Neural crest cell (in vitro differentiated cells): ENCODE measurements at places on chromosomes 5 and 9.

DNA sequence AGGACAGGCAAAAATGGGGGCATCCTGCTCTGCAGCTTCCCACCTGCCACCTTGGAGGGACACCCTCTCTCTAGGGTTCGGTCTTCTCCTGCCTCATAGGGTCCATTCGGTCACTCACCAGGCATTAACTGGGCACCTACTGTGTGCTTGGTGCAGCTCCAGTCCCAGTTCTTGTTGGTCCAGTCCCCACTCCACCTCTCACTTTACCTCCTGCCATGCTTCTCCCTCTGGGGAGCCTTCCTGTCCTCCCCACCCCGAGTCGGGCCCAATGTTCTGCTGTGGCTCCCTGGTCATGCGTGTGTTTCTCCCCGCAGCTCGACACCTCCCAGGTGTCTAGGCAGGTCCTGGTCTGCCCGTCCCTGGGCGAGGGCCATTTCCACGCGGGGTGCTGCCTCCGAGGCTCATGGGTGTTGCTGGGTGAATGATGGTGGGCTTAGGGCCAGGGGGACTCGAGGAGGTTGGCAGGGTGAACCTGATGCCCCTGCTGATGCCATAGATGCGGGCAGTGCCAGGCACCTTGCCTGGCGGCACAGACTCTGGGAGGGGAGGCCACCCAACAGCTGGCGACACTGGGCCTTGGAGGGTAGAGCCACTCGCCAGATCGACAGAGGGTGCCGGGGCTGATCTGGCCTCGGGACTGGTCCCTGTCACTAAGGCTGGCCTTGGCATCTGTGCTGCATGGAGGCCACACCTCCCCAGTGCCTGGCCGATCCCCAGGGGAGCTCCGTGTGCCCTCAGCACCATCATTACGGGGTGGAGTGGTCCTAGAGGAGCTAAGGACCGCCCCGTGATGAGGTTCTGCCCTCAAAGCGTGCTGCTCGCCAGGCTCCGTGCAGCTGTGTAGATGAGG lies 66.0 kb upstream of the RNU6ATAC start:
- no peak for DNase-seq
- no peak overlapping the region for H3K27ac ChIP-seq

GRCh38 chr5:61277190-61277589 lies 54.9 kb upstream of the ZSWIM6 start:
- no peak overlapping the region for H3K4me3 ChIP-seq
- peaks cover 20% of the 10 kb centered on the region for H3K4me1 ChIP-seq
- peak overlapping the region; percentile 39 for H3K27ac ChIP-seq

- H3K27ac ChIP-seq, result no peak overlapping the region
- no peaks in the 10 kb centered on the region for H3K27me3 ChIP-seq
- H3K4me3 ChIP-seq, result no peak overlapping the region
- no peak for DNase-seq
- peaks cover 11% of the 10 kb centered on the region for H3K36me3 ChIP-seq
These were observed 87.4 kb upstream of the GNA14 start for GRCh38 chr9:77735494-77735893.

GRCh38 chr9:93267091-93267541 lies 83.2 kb downstream of the WNK2 start:
- H3K27me3 ChIP-seq, result no peaks in the 10 kb centered on the region
- no peaks in the 10 kb centered on the region for H3K4me1 ChIP-seq
- no peak overlapping the region for H3K27ac ChIP-seq
- H3K4me3 ChIP-seq, result no peak overlapping the region
- DNase-seq, result no peak
- H3K36me3 ChIP-seq, result peaks cover 19% of the 10 kb centered on the region

GRCh38 chr9:115209601-115210306 lies 91.8 kb upstream of the TNC start:
- no peak overlapping the region for H3K27ac ChIP-seq
- peaks cover 4% of the 10 kb centered on the region for H3K27me3 ChIP-seq
- no peak overlapping the region for H3K4me3 ChIP-seq
- DNase-seq, result no peak

- DNase-seq, result no peak
- H3K27me3 ChIP-seq, result no peaks in the 10 kb centered on the region
- H3K4me3 ChIP-seq, result no peak overlapping the region
- no peak overlapping the region for H3K27ac ChIP-seq
These were observed 191.4 kb downstream of the FRMD3 start for GRCh38 chr9:83346655-83347420.

- no peaks in the 10 kb centered on the region for H3K36me3 ChIP-seq
- DNase-seq, result no peak
- no peaks in the 10 kb centered on the region for H3K27me3 ChIP-seq
- H3K4me3 ChIP-seq, result no peak overlapping the region
These were observed 94.9 kb upstream of the PLPPR1 start for GRCh38 chr9:100933656-100934055.

GRCh38 chr5:65699338-65699737 lies 22.6 kb downstream of the SGTB start:
- H3K36me3 ChIP-seq, result peaks cover 15% of the 10 kb centered on the region
- no peak for DNase-seq
- no peak overlapping the region for H3K27ac ChIP-seq
- H3K4me1 ChIP-seq, result no peaks in the 10 kb centered on the region

GRCh38 chr5:31236339-31236738 lies 42.9 kb downstream of the CDH6 start:
- peaks cover 71% of the 10 kb centered on the region for H3K4me1 ChIP-seq
- H3K4me3 ChIP-seq, result no peak overlapping the region
- no peak overlapping the region for H3K27ac ChIP-seq
- peaks cover 24% of the 10 kb centered on the region for H3K36me3 ChIP-seq

DNA sequence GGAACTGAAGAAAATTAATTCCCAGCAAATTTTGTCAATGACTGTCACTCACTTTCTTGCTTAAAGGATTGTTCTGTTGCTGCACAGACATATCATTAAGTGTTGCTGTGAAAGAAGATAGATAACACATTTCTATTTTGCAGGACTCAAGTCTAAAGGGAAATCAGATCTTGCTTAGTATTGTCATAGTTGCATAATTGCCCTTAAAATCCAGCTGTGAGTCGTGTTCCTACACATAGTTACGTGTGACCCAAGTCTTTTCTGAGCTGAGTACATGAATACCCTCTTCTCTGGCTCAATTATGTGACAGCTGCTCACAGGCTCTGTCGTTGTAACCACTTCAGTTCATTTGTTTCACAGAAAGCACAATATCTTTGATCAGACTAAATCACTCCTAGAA lies 390.8 kb downstream of the DTWD2 start:
- peak overlapping the region; percentile 24 for H3K27ac ChIP-seq
- no peaks in the 10 kb centered on the region for H3K36me3 ChIP-seq
- H3K4me3 ChIP-seq, result no peak overlapping the region
- peaks cover 34% of the 10 kb centered on the region for H3K4me1 ChIP-seq
- no peaks in the 10 kb centered on the region for H3K27me3 ChIP-seq
- no peak for DNase-seq

GRCh38 chr9:107836300-107836699 lies 346.7 kb upstream of the KLF4 start:
- no peak for DNase-seq
- no peaks in the 10 kb centered on the region for H3K4me1 ChIP-seq
- no peaks in the 10 kb centered on the region for H3K27me3 ChIP-seq
- H3K4me3 ChIP-seq, result no peak overlapping the region
- H3K36me3 ChIP-seq, result no peaks in the 10 kb centered on the region

- DNase-seq, result no peak
- H3K27ac ChIP-seq, result no peak overlapping the region
- peaks cover 5% of the 10 kb centered on the region for H3K4me1 ChIP-seq
- no peaks in the 10 kb centered on the region for H3K36me3 ChIP-seq
- H3K27me3 ChIP-seq, result no peaks in the 10 kb centered on the region
- H3K4me3 ChIP-seq, result no peak overlapping the region
These were observed 169.9 kb downstream of the SLC28A3 start for GRCh38 chr9:84170521-84171141.

GRCh38 chr5:90037646-90038045 lies 371.9 kb downstream of the CETN3 start:
- H3K27me3 ChIP-seq, result no peaks in the 10 kb centered on the region
- H3K4me3 ChIP-seq, result no peak overlapping the region
- H3K27ac ChIP-seq, result no peak overlapping the region

- peaks cover 8% of the 10 kb centered on the region for H3K4me1 ChIP-seq
- no peak overlapping the region for H3K27ac ChIP-seq
- no peaks in the 10 kb centered on the region for H3K27me3 ChIP-seq
- no peak for DNase-seq
These were observed 5.0 kb downstream of the GBGT1 start for GRCh38 chr9:133158695-133159094.

DNA sequence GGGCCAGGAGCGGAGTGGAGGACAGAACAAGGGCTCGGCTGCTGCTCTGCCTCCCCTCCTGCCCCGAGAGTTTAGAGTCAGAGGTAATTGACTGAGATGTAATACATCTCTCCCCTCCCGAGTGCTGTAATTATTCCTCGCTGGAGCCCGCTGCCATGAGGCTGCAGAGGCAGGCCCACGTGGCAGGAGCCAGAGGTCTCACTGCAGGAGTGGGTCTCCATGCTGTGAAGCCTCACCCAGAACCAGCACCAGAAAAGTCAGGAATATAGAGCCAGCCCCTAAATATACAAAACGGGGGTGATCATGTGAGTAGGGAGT lies 2.5 kb downstream of the FAM163B start:
- H3K27me3 ChIP-seq, result peaks cover 72% of the 10 kb centered on the region
- H3K36me3 ChIP-seq, result no peaks in the 10 kb centered on the region
- H3K27ac ChIP-seq, result no peak overlapping the region
- no peak overlapping the region for H3K4me3 ChIP-seq
- H3K4me1 ChIP-seq, result no peaks in the 10 kb centered on the region

DNA sequence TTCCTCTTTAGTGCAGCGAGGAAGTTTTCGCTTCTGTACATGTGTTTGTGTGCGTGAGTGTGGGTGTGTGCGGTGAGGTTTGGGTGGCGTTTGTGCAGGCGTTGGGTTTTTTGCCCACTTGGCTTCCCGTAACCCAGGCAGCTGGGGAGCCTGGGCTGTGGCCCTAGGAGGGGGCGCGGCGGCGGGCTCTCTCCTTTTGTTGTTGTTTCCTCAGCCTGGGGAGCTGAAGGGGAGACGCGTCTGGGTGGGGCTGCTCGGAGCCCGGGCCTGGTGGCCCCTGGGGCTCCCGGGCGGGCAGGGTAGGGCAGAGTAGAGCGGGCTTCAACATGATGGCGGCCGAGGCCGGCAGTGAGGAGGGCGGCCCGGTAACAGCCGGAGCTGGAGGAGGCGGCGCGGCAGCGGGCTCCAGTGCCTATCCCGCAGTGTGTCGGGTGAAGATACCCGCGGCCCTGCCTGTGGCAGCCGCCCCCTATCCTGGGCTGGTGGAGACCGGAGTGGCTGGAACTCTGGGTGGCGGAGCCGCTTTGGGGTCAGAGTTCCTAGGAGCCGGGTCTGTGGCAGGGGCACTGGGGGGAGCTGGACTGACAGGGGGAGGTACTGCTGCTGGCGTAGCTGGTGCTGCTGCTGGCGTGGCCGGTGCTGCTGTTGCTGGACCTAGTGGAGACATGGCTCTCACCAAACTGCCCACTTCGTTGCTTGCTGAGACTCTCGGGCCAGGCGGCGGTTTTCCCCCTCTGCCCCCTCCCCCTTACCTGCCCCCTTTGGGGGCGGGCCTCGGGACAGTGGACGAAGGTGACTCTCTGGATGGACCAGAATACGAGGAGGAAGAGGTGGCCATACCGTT lies 665 bp downstream of the RASA1 start:
- DNase-seq, result peak; percentile 49
- H3K4me1 ChIP-seq, result peaks cover 27% of the 10 kb centered on the region
- H3K27me3 ChIP-seq, result peaks cover 9% of the 10 kb centered on the region
- peak overlapping the region; percentile 96 for H3K4me3 ChIP-seq

DNA sequence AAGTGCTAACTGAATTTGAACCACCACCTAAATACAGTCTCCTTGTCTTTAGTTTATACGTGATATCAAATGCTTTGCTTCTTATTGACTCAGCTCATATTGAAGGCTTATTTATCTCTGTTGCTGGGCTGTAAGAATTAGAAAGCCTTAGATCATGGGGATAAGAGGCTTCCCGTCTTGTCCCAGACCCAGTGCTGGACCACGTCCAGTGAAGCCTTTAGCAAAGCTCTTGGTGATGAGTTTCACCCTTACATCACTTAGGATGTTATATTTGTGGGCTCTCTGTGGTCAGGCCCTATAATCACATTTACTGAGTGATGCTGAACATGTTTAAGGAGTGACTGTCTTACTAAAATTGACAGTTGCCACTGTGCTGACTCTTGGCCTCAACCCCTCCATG lies 11.2 kb downstream of the FAM240B start:
- H3K27ac ChIP-seq, result no peak overlapping the region
- H3K27me3 ChIP-seq, result peaks cover 2% of the 10 kb centered on the region
- H3K36me3 ChIP-seq, result no peaks in the 10 kb centered on the region
- no peak overlapping the region for H3K4me3 ChIP-seq
- no peaks in the 10 kb centered on the region for H3K4me1 ChIP-seq
- no peak for DNase-seq

DNA sequence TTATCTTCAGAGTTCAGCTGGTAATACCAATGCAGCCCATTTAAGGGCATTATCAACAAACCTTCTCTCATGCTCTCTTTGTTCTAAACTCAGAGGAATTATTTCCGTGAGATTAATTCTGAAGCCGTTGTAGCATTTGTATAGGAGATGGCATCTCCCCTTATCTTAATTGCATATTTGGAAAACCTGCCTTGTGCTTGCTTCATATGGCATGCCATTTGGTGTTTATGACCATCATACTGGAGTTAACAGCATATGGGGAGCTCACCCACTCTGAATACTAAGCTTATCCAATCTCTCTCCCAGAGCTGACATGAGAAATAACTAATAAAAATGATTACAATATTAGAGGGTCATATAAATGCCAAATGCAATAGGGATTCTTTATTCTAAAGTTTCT lies 243.2 kb downstream of the BRINP1 start:
- DNase-seq, result no peak
- peaks cover 8% of the 10 kb centered on the region for H3K4me1 ChIP-seq
- peaks cover 12% of the 10 kb centered on the region for H3K27me3 ChIP-seq

DNA sequence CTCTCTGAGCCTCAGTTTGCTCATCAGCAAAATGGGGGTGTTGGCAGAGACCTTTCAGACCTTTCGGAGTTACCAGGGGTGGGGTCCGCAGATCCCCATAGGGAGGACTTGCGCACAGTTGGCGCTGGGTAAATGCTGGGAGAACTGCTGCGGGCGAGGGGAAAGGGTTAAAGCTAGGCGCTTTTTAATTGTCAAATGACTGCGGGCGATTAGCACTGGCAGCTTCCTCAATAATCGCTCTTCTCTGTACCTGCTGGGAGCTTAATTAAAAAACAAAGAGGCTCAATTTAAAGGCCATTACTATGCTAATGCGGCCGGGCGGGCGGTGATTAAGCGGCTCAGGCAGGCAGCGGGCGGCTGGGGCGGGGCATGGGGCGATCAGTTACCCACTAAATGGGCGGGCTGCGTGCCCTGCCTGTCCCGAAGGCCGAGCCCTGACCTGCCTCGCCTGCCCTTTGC lies 63.0 kb downstream of the LMX1B start:
- H3K36me3 ChIP-seq, result no peaks in the 10 kb centered on the region
- peaks cover 26% of the 10 kb centered on the region for H3K4me1 ChIP-seq
- peaks cover 89% of the 10 kb centered on the region for H3K27me3 ChIP-seq
- no peak overlapping the region for H3K27ac ChIP-seq
- DNase-seq, result no peak
- H3K4me3 ChIP-seq, result no peak overlapping the region

GRCh38 chr9:14246951-14247350 lies 67.0 kb downstream of the NFIB start:
- H3K27ac ChIP-seq, result no peak overlapping the region
- DNase-seq, result no peak
- no peak overlapping the region for H3K4me3 ChIP-seq
- H3K27me3 ChIP-seq, result no peaks in the 10 kb centered on the region
- H3K4me1 ChIP-seq, result no peaks in the 10 kb centered on the region

GRCh38 chr5:72846483-72846882 lies 30.0 kb downstream of the TNPO1 start:
- peaks cover 2% of the 10 kb centered on the region for H3K36me3 ChIP-seq
- peak overlapping the region; percentile 62 for H3K4me3 ChIP-seq
- H3K27me3 ChIP-seq, result no peaks in the 10 kb centered on the region
- H3K27ac ChIP-seq, result no peak overlapping the region

GRCh38 chr9:35279946-35280345 lies 118.1 kb downstream of the UNC13B start:
- H3K4me1 ChIP-seq, result peaks cover 6% of the 10 kb centered on the region
- no peak overlapping the region for H3K4me3 ChIP-seq
- no peaks in the 10 kb centered on the region for H3K36me3 ChIP-seq
- no peaks in the 10 kb centered on the region for H3K27me3 ChIP-seq
